ENCODE measurements at places on chromosomes 6 and 20.
A peak's percentile ranks its signal among the peaks of the same experiment; 100 is the strongest.

DNA sequence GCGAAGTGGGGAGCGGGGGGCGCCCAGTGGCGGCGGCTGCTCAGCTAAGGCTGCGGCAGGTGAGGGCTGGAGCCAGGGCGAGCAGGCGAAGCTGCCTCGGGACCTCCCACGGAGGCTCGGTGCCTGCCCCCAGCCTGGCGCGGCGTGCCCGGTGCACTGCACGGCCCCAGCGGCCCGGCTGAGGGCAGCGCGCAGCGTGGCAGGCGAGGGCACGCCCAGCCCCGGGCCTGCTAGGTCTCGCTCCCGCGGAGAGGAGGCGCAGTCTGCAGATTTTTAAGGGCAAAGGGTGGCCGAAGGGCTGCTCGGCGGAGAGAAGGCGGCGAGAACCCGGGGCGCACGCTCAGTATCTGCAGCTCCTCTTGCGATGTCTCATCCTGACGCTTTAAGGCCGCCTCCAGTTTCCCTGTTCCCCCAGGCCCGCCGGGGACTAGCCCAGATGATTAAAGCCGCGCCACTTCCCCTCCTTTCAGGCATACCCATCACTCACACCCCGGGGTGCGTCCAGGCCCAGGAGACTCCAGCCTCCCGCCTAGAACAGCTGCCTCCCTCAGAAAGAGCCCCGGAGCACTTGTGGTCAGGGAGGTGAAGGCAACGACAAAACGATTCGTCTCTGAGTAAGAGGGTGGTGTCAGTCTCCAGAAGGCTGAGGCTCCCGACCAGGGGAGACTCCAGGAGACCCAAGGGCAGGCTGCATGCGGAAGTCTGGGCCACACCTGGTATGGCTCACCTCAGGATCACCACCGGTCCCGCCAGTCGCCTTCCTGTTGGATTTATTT is at the start of gene FERMT1:
Gene FERMT1, minus strand, starts transcription at position 158 of the 776 bp plus-strand sequence. CDS start 3,476 bp downstream, outside the sequence.
- DNase-seq = peak; percentile 34

- no peak for DNase-seq
These were observed 1.8 kb downstream of the REV3L start for GRCh38 chr6:111480988-111481822.

DNA sequence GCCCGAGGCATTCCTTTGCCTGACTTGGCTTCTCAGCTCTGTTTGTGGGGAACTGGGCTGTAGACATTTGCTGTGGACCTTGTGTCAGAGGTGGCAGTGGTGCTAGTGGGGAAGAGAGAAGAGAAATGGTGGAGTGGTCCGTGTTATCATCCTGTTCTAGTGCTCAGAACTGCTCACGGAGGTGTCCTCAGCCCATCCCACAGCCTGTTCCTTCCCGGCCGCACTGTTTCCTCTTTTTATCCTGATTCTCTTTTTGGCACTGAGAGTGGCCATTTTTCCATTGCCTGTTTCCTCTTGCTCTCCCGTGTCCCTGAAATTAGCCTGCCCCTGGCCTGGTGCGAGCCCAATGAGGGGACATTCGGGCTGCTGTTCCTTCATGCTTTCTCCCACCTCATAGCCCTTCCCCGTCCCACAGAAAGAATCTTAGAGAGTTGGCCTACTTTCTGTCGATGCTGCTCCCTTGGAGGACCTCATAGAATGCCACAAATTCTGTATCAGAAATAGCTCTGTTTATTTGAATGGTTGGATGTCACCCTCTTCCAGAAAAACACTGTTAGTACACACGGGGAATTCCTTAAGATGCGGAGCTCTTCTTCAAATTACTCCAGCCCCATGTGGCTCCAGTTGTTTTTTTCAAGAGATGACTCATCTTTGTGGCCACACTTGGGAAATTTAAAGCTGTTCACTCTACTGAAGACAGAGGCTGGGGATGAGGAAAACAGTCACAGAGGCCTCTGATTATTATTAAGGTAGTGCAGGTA is 26.1 kb downstream of the FARS2 start:
- DNase-seq = peak; percentile 42

DNA sequence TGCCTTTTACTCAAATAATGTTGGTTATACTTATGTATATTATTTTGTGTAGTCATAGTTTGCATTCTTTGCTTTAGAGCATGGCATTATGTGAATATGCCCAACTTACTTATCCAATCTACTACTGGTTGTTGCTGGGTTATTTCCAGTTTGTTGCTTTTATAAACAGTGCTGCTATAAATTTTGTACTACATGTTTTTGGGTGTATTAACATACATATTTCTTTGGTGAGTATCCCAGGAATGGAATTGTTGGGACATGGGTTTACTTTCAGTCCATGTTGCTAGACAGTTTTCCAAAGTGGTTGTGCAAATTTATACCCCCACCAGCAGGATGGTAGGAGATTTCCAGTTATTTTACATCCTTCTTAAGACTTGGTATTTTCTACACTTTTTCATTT is 157.1 kb upstream of the THEMIS start:
- no peak for DNase-seq

- no peak for DNase-seq
These were observed 303.1 kb upstream of the CDYL start for GRCh38 chr6:4472969-4473642.

- no peak for DNase-seq
These were observed 3.3 kb downstream of the PLCB4 start for GRCh38 chr20:9071976-9072726.

GRCh38 chr6:44737341-44737740 is 349.8 kb downstream of the CDC5L start:
- no peak for DNase-seq

- no peak for DNase-seq
These were observed 8.5 kb downstream of the GRIK2 start for GRCh38 chr6:101401792-101402621.

- no peak for DNase-seq
These were observed 61.8 kb downstream of the TULP4 start for GRCh38 chr6:158374020-158374419.

DNA sequence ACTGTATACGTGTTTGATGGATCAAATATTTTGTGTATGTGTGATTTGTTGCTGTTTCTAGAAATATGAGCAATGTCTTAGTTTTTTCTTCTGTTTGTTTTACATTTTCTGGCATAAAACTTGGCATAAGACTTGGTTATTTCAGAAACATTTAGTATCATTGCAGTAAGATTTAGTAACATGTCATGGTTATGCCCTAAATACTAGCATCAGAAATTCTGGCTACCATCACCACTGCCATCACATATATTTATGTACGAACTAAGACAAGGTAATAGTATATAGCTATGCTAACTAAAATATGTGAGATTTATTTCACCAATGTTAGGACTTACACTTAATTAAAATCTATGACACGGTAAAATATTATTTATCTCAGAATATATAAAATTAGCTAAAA is 10.3 kb upstream of the ADGRG6 start:
- no peak for DNase-seq

- no peak for DNase-seq
These were observed 152.7 kb downstream of the CD83 start for GRCh38 chr6:14270142-14270893.

GRCh38 chr6:170041526-170041925 is 249.4 kb downstream of the DLL1 start:
- DNase-seq = no peak

DNA sequence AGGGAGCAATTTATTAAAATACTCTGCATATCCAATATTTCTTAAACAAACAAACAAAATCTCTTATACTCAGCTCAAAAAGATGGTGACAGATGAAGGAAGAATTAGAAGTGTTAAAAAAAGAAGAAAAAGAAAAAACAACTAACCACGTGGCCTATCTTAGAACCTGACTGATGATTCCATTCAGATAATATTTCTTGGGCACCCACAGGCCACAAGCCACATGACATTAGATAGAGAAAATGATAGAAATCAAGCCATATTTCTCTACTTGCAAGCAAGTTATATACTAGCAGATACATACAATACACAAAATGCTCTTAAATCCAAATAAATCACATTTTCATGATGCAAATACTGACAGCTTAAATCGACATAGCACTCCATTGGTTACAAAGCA is 14.5 kb upstream of the RAMACL start:
- DNase-seq = no peak

DNA sequence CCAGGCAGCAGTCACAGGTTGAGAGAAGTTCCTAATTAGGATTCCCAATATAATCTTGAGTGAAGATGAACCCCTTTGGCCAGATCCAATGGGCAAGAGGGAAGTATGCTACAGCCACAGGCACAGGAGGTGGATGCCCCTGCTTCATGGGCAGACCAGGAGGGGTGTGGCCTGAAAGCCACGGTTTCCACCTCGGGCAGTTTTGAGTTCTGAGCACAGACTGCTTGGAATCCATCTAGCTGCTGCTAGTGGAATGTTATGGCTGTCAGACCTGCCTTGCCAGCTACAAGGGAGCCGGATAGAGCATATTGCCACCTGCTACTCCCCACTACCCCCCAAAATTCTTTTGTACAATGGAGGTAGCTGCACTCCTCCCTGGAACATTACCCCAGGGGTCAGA is 672.9 kb downstream of the HACE1 start:
- DNase-seq = no peak

DNA sequence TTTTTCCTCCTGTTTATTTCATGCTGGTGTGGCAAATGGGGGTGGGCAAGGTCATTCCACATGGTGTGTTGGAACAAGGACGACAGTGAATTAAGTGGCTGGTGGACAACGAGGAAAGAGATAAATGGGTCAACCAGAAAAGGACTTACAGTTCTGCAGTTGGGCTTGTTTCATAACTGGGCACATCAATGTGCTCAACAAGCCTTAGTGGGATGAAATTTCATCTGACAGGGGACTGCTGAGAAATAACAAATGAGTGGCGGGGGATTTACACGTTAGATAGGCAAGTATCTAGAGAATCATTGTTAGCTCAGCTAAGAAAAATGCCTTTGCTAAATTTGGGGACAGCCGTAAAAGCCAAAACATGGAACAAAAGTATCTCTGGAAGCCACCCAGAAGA is 163.6 kb downstream of the NRN1 start:
- DNase-seq = no peak

DNA sequence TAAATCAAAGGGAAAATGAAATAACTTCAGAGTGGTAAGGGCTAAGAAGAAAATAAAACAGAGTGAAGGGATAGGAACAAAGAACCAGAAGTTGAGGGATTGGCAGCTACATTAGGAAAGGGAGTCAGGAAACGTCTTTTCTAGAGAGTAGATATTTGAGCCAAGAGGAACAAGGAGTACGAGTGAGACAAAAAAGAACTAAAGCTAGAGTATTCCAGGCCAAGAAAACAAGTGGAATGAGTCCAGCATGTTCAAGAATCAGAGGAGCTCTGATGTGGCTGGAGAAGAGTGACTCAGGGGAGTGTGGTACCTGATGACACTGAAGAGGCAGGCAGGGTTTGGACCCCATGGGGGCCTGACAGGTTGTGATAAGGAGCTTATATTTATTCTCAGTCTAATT is 66.3 kb downstream of the CEP162 start:
- DNase-seq = no peak

DNA sequence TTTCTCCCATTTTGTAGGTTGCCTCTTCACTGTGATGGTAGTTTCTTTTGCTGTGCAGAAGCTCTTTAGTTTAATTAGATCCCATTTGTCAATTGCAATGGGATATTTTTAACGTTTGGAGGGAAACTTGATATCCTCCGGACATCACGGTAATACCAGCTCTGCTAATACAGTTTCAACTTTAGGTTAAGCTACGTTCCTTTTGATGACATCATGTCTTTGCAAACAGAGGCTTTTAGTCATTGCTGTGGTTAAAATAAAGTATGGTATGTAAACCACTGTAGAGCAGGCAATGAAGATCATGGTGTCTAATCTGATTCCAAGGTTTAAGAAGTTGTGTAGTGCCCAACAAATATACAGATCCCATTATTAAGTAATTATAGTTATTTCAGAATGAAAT is 168.0 kb upstream of the CHD6 start:
- DNase-seq = no peak

- DNase-seq = no peak
These were observed 2.8 kb upstream of the CDH22 start for GRCh38 chr20:46311039-46311650.

DNA sequence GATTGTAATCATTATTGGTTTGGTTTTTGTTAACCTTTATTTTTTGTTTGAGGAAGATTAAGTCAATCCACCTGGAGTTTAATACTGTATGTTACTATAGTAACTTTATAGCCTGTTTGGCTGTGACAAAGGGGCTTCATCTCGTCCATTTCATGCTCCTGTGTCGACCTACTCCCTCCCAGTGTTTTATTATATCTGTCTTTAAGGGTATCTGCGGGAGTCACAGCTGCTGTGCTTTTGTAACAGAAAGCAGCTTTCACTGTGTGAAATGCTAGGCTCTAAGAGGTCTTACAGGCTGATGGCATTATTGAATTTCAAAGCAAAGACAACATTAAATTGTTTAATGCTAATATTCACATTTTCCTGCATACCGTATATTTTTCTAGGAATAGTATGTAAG is 698.0 kb upstream of the POU3F2 start:
- no peak for DNase-seq

DNA sequence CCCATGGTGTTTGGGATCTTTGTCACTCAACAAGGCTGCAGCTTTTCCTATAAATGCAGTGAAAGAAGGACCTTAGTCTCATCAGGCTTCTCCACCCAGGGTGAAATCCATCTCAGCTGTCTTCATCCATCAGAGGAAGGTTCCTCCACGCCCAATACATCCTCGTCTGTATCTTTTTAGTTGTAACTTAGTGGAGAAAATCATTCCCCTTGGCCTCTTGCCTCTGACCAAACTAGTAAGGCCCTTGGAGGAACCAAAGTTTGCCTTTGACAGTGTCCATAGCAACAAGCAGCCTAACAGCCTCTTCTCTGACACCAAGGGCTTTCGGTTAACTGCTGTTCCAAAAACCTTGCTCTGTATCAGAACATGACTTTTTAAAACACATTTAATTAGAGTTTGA is 230.3 kb upstream of the ECI2 start:
- DNase-seq = no peak

DNA sequence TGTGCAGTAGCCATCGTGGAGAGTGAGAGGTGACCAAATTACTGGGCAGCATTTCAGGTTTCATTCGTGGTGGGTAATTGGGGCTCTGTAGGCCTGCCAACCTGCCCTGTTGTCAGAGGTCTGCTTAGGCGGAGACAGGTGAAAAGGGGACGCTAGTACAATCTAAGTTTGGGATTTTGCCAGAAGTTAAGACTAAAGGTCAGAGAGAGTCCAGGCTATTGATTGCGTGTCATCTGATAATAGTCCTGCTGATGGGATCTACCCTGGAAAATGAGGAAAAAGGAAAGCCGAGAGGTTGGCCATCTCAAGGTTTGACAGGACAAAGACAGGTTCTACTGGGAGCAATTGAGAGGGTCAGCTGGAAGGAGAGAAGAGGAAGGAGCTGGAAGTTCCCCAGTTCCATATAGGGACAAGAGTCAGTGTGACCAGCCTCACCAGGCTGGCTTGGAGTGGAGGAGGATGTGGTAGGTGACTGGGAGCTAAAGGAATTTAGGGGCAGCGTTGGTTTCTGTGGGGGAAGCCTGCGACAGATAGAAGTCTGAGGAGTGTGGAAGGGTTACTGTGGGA is 10.9 kb downstream of the ARFGEF2 start:
- no peak for DNase-seq
